ENCODE measurements at places on chromosomes 11 and 22. TPM values are rescaled to one million over a fixed set of nuclear protein-coding genes. Genes with fewer than 3 reads are reported as not detected.

- peak; percentile 75 for DNase-seq
Measured at GRCh38 chr22:18110194-18110953, at the start of gene TUBA8. Gene TUBA8, plus strand, starts transcription at chr22:18110809. Its CDS starts 57 bp downstream, at chr22:18110866.

- DNase-seq, result no peak
Measured at GRCh38 chr11:76642341-76642740, 28.2 kb downstream of the LRRC32 start.

DNA sequence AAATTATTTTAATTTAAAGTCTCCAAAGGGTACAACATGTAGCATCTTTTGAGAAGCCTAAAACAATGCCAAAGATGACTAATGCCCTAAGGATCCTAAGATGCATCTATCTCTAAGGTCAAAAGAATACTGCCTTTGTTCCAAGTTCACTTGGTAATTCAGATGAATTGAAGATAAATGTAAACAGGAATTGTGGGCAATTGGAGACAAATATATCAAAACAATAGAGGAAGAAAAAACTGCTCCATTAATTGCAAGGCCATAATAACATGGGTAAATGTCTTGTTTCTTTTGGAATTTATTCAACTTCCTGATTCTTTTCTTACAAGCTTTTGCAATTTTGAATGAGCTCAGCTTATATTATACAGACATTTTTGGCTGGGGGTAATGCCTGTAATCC, 338.6 kb downstream of the TTC28 start:
- peak; percentile 65 for DNase-seq

DNA sequence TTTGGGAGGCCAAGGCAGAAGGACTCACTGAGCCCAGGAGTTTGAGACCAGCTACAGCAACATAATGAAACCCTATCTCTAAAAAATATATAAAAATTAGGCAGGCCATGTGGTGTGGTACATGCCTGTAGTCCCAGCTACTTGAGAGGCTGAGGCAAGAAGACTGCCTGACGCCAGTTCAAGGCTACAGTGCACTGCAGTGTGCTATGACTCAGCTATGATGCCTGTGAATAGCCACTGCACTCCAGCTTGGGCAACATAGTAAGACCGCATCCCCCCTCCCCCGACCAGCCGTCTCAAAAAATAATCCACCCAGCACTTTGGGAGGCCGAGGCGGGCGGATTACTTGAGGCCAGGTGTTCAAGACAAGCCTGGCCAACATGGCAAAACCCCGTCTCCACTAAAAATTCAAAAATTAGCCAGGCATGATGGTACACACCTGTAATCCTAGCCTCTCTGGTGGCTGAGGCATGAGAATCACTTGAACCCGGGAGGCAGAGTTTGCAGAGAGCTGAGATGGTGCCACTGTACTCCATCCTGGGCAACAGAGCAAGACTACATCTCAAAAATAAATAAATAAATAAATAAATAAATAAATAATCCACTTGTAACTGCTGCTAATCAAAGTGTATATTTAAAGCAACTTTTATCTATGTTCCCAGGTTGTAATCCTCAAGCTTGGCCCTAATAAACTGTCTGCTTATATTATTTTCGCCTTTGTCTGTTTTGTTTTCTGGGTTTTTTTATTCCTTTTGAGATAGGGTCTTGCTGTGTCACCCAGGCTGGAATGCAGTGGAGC, 7.8 kb downstream of the HPS5 start:
- peak; percentile 42 for DNase-seq

GRCh38 chr22:27345691-27346090, 455.9 kb downstream of the MN1 start:
- DNase-seq, result no peak

- DNase-seq, result peak; percentile 71
Measured at GRCh38 chr22:44023404-44024287, 456 bp upstream of the PARVB start.

DNA sequence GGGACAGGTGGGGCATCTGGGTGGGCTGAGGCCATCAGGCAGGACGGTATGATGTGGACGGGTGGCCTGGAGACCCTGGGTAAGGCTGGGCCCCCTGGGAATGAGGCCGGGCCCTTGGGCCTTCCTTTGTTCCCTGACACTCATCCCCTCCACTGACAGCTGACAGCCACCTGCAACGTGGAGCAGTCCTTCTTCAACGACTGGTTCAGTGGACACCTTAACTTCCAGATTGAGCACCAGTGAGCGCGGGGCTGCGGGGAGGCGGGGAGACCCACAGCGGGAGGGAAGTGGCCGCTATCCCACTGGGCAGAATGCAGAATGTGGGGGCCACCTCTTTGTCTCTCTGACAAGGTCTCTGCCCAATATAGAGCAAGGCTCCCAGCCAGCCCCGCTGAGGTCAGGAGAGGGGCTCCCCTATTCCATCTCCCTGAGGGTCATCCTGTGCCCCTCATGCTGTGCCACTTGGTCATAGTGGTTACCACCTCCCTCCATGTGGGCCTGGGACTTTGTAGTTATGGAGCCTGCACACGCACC, 27.7 kb downstream of the FADS3 start:
- DNase-seq, result no peak

DNA sequence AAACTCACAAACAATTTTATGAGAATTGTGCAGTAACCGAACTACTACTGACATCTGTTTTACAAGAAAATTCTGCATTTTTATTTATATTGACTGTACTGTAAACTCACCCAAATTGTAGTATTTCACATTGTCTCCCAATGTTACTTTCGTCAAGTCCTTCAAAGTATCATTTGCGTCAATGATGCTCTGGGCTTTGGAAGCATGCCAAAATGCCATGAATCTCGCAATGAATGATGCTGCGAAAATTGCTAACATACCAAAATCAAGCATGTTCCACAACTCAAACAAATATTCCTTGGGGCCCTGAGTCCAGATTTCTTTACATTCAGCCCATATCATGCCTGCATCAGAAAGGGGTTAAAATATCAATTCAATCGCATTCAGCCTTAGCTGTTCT, 107.6 kb downstream of the TRPC6 start:
- DNase-seq, result no peak

The B3GAT3 gene
- 35.6 TPM for total RNA-seq

The POU2AF3 gene
- not detected for total RNA-seq

The FJX1 gene
- 37.0 TPM for total RNA-seq

Data from GM23248 (cell line).